Stimulated activated CD8-positive, alpha-beta memory T cell treated with anti-CD3 and anti-CD28 coated beads, Interleukin-4, amount 100 ng/mL, for 4 hours (primary cell): ENCODE measurements at places on chromosomes 7 and 10.

- no peak for DNase-seq
Measured at GRCh38 chr10:72615970-72616369, 9.9 kb downstream of the MICU1 start.

GRCh38 chr10:100232101-100232500 is 2.7 kb upstream of the CHUK start:
- no peak for DNase-seq

DNA sequence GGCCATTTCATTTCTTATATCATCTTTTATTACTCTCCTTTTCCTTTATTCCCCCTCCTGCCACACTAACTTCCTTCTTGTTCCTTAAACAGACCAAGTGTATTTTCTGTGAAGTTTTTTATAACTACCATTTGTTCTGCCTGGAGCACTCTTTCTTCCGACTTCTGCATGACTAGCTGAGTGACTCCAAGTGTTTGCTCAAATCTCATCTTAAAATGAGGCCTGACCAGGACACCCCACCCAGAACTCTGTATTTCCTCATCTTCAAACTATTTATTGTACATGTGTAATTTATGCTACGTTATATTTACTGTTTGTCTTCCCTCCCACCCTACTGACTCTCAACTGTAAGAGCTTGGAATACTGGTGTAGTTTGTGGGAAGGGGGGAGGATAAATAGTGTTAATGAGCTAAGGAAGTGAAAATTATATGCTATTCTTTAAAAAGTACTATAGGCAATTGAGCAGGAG is 3.2 kb downstream of the MINDY3 start:
- DNase-seq: no peak

DNA sequence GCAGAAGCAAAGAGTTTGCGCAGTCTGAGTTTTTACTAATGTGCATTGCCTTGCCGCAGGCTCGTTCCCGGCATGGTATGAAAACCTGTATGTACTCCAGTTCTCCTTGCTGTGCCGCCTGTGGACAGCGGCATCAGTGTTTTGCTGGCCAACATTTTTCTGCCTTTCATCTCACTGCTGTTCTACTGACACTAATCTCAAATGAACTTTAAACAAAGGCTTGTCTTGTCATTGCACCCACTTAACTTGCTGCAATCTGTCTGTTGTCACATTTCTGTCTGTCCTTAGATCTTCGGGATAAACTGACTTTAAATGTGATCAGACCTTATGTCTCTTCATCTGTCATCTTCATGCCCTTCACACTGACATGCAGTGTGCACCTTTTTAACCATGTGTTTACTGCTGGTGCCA is 71.7 kb upstream of the ZNRF2 start:
- DNase-seq: no peak

DNA sequence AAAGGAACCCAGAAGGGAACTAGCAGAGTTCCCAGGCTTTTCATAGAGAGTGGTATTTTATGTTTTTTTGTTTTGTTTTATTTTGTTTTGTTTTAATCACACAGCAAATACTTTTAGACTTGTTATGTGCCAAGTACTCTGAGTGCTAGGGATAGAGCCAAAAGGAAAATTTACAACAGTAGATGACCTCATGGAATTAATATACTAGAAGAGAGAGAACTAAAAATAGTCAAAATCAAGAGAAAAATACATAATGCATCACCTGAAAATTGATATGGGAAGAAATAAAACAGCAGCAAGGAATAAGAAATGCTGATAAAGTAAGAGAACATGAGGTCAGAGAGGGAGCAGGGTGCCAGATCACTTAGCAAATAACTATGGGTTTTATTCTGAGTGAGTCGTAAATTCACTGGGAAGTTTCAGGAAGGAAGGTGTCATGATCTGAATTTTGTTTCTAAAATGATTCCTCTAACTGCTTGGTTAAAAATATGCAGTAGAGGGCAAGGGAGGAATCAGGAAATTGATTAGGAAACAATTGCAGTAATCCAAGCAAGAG is 351.0 kb downstream of the ANKRD7 start:
- no peak for DNase-seq

GRCh38 chr10:69703766-69704630 is 74.0 kb downstream of the FAM241B start:
- DNase-seq: no peak

GRCh38 chr10:91022390-91022789 is 101.5 kb upstream of the ANKRD1 start:
- no peak for DNase-seq

GRCh38 chr7:123729218-123729578 is 19.6 kb downstream of the WASL start:
- no peak for DNase-seq

GRCh38 chr7:89238156-89238555 is 442.6 kb upstream of the TEX47 start:
- DNase-seq: no peak

DNA sequence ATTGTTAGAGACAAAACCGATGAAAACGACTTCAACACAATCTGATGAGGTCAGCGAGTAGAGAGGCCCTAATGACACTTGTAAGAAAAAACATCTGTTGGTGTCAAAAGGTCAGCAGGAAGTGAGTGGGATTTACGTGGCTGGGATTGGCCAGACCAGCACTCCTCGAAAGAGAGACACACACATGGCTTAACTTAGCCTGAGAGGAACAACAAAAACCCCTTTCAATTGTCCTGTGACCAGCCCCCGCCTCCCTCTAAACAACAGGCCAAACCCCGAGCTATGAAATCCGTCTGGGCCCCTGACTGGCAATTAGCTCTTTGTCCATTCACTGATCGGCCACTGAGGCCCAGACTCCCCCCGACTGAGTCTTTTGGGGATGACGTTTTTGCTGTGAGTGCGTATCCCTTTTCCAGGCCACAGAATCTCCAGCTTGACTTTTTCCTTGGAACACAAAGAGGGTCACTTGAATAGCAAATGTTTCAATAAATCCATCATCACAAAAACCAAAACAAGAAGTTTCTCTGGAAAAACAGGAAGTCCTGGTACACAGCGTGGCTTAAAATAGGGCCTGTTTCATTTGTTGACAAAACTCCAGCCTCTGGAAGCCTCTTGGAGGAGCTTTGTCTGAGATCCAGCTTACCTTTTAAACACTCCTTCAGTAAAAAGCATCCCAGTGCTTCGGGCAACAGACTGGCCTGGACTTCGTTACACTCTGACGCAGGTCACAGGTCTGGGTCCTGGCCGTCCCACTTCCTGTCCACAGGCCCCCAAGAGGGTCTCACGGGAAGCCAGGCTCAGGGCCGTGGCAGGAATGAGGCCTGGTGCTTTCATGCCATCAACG is 103.0 kb downstream of the CTBP2 start:
- no peak for DNase-seq

DNA sequence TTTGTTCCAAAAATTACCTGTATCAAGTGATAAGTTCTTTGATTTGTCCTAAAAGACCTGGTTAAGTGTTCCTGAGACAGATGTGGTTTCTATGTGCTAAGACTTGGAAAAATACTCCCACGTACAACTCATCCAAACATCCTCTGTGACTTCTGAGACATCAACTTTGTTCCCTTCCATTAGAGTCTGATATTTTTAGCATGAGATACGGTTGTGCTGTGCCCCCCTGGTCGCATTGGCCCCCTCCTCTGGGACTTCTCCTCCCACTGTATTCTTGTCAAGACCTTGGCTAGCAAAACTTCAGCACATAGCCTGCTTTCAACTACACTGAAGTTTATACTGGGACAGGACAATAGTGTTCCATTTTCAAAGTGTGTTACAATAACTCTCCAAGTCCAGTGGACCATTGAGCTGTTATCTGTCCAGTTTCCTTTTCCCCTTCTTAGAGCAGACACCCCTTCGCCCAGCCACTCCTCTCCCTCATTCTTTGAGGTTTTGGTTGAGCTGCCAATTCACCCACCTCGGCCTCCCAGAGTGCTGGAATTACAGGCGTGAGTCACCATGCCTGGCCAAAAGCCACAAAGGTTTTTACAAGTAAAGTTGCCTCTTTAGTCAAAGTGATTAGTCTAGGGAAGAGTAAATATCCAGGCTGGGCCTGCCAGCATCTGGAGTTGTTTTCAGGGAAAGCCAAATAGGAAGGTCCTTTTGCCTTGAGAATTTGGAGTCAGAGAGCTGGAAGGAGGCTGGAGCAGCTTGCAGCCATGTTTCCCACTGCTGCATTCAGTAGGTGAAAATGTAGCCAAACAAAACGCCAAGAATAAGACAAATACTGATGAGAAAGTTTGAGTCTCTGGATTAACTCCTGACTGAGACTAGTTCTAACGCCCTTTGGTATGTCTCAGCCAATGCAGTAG is 17.8 kb upstream of the PDLIM1 start:
- DNase-seq: no peak

- DNase-seq: no peak
Measured at GRCh38 chr7:18495412-18496340, at the start of gene HDAC9. TSS of gene HDAC9 (plus strand) at chr7:18495749. CDS start at chr7:18496303, 554 bp downstream.

DNA sequence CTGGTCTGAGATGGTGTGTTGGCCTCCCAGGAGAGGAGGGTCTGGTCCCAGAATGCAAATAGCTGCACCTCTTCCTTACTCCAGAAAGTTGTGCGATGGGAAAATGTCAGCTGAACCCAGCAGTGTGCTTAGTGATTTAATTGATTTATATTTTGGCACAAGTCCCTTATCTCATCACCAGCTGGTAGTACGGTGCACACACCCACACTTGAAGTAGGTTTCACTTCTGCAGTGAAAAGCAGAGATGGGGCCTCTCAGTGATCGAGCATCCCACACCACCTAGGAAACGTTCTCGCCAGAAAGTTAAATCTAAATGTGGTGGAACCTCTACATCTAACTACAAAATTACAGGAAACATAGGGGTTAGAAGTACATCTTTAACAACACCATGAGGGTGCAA is 80.4 kb downstream of the UBE3C start:
- no peak for DNase-seq

GRCh38 chr10:88968391-88968790 is 15.8 kb upstream of the ACTA2 start:
- no peak for DNase-seq

- no peak for DNase-seq
Measured at GRCh38 chr10:132185601-132186487, 904 bp upstream of the DPYSL4 start.

DNA sequence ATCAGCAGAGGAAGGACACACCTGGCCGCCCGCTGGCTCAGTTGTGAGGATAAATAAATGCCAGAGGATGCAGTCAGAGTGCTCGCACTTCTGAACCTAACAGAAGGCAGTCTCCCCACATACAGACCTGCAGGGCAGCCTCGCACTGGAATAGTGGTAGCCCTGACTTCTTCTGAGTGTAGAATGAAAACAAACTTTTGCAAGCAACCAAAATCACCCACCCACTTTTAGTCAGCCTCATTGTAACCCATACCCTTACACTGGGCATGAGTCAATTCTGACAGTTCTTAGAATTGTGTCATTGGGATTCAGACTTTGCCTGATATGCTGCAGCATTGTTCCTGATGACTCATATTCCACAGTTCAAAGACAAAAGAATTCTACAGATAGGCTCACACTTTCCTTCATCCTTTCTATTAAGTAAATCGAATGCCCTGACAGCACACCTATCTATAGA is 167.0 kb upstream of the CDK1 start:
- DNase-seq: no peak

- no peak for DNase-seq
Measured at GRCh38 chr7:137667633-137668387, 179.0 kb downstream of the DGKI start.

- no peak for DNase-seq
Measured at GRCh38 chr7:128738570-128739047, 550 bp upstream of the CALU start.

GRCh38 chr10:72220637-72221036 is 4.6 kb upstream of the ASCC1 start:
- no peak for DNase-seq
